ENCODE measurements at places on chromosomes 5 and 9.

GRCh38 chr9:128762671-128763449 is 8.9 kb downstream of the ZER1 start:
- no peak for DNase-seq

GRCh38 chr5:101024299-101024698 is 121.2 kb upstream of the ST8SIA4 start:
- no peak for DNase-seq

DNA sequence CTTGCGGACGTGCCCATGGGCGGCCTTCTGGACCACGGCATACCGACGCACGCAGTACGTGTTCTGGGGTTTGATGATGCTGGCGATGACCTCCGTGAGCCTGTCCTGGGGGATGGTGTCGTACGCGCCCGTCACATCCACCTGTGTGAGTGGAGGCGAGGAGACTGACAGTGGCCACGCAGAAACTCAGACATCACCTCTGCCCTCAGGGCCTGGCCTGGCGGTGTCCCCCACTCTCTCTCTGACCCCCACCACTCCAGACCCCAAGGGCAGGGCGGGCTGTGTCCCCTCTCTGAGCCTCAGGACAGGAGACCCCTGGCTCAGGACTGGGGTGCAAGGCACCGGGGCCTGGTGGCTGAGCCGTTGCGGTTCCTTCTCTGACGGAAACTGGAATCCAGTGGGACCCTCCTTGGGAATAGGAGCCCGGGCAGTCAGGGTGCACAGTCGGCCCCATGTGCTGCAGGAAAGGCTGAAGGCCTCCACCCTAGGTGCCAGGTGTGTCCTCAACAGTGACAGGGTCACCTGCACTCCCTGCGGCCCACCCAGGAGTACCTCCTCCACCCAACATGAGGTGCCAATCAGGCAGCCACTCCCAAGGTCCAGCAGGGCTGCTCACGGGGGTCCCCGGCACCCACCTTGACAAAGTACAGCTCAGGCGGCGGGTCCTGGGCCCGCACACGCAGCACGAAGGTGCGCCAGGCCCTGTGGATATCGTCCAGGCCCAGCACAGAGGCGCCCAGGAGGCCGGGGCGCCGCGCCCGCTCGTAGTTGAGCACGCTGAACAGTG is 16.0 kb downstream of the TERT start:
- no peak for DNase-seq

DNA sequence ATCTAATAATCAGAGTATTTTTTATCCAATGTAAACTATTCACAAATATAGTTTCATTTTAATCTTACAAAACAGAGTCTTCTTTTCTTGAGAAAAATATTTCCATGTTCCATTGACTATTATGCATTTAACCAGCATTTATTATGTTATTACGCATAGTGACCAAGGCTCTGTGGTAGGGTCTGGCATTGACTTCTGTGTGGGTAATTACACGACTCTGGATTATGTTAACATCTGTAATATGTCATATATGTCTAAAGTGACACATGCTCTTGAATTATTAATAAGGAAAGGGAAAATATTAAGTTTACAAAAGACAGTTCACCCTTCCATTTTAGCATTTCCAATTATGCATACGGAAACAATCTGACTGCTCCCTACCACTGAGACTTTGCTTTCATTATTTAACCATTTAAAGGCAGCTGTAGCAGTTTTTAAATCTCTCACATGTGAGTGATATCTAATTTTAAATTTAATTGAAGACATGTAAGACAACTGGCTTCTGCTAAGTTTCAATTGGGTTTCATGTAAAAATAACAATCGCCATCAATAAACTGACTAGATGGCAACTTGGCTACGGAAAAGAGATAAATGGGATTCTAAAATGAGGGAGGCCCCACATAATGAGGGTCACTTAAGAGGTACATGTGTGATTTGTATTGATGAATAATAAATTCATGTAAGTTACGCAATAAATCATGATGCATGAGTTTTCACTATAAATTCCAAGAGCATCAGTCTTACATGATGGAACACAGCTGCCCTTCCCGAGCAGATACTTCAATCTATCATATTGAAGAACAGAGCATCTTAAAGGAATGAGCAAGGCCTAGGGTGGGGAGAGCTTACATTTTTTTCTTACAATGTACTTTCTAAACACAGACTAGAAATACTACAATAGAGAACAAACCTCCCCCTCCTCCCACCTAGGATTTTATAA is 1056.8 kb downstream of the MAT2B start:
- DNase-seq, result no peak
